ENCODE measurements at places on chromosomes 5 and 9.

DNA sequence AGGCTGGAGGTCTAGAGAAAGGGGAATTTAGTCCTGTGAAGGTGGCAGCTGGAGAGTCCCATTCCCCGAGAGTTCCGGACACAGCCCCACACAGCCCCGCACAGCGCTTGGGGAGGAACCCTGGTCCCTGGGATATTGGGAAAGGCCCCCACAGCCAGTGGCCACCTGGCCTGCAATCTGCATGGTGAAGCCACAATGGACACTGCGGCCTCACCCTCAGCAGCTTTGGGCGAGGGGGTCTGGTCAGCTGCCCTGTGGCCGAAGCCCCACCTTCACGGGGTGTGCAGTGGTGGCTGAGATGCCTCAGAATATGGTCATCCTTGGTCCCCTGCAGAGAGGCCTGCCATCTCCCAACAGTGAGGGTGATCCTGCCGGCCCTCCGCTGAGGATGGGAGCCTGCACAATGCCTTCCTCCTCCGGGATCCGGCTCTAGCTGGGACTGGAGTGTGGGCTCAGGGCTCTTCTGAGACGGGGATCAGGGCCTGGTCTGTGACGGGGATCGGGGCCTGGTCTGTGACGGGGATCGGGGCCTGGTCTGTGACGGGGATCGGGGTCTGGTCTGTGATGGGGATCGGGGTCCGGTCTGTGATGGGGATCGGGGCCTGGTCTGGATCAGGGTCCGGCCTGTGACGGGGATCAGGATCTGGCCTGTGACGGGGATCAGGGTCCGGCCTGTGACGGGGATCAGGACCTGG, 33.3 kb upstream of the TMEM250 start:
- no peak for DNase-seq

- no peak for DNase-seq
Observed at GRCh38 chr5:156477196-156477595, 150.2 kb downstream of the SGCD start.

DNA sequence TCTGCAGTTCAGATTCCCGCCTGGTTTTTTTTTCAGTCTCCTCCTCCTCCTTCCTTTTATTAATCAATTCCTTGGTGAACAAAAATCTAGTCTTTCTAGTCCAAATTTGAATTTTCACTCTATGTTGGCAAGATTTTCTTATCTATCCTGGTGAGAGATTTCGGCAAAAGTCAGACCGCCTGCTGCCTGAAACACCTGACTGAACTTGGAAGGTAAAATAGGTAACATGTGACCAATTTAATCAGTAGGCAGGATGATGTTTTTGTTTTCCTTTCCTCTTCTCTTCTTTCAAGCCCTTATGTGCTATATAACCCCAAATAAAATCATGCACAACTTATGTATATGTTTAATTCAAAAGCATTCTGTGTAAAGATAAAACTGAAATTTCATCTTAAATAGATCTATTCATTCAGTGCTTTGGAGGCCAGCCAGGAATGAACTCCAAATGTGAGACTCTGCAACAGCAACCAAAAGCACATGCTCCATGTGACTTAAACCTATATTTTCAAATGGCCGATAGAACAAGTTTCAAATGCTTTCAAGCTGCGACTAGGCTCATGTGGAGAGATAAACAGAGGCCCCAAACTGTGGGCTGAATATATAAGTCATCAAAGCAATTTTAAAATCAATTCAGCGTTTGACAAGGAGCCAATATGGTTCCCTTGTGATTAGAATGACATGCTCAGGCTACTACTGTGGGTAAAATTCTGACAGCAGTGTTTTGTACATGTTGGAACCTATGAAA, 100.4 kb upstream of the SEMA6A start:
- no peak for DNase-seq

- DNase-seq = no peak
Observed at GRCh38 chr5:11483630-11484029, 420.6 kb downstream of the CTNND2 start.

Data from CD4-positive, alpha-beta T cell (primary cell).